ENCODE measurements at places on chromosomes 7 and 10. TPM values are rescaled to one million over a fixed set of nuclear protein-coding genes. Genes with fewer than 3 reads are reported as not detected.

- no peak for DNase-seq
Measured at GRCh38 chr7:21778953-21779352, 166.7 kb downstream of the CDCA7L start.

DNA sequence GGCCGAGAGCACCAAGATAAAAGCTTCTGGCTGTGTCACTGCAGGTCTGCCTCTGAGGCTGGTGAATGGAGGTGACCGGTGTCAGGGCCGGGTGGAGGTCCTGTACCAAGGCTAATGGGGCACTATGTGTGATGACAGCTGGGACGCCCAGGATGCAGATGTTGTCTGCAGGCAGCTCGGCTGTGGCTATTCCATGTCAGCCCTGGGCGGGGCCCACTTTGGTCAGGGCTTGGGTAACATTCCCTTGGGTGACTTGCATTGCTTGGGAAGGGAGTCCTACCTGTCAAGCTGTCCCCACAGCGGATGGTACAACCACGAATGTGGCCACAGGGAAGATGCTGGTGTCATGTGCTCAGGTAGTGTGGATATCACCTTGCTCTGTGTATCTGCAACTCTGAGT, 8.0 kb downstream of the DMBT1 start:
- no peak for DNase-seq

- no peak for DNase-seq
Measured at GRCh38 chr7:134293002-134293740, 23.6 kb downstream of the SLC35B4 start.

DNA sequence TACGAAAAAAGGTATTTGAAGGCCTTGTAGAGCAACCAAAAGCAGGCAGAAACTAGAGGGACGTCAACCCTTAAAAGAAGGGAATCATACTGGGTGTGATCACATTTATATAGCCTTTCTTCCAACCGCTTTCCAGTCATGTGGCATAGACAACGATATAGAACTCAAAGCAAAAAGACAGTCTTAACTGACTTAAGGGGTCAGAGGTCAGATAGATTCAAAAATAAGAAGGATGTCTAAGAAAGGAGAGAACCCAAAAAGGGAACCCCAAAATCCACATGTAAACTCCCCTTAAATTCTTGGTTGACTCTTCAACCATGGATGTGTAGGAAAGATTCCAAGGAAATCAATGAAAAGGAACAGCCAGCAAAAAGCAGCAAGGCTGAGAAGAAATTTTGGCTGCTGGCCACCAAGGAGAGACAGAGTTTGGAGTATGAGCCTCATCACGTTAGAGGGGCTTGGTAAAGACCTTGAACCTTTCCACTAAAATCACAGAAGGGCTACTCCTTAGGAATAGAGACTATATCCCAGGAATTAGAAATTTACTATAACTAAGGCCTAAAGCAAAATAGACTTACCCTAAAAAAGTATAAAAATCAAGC, 8.6 kb downstream of the BCAP29 start:
- DNase-seq = no peak

TSPAN12 gene
- total RNA-seq = 4.9 TPM

CLDN12 gene
- 68.1 TPM for total RNA-seq

TRIM50 gene
- total RNA-seq = not detected

Measured in dorsolateral prefrontal cortex (tissue), 122 donors.